ENCODE measurements at places on chromosomes 5 and 9.

GRCh38 chr9:89530726-89531125 lies 32.8 kb upstream of the SEMA4D start:
- no peak for DNase-seq

DNA sequence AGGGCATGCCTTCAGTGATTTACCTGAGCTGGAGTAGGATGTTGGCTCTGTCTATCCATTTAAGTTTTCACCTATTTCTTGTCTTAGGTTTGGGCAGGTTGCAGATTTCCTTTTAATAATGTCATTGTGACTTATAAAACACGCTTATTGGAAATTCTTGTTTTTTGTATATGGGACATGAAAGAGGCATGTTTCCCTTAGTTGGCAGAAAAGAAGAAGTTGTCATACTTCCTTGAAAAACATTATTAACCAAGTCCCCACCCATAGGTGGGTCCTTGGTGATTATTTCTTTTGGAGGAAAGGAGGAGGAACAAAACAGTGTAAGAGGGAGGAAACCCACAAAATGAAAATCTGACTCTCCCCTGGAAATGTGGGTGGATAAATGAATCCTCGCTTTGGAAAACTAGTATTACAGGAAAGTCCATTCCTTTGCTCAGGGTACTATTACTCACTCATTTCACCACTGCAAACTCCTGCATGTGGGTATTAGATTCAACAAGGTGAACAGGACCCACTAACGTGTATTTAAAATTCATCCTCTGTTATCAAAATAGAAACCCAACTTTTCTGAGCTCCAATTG lies 9.3 kb downstream of the CER1 start:
- DNase-seq = no peak

GRCh38 chr9:37413311-37413710 lies 9.2 kb upstream of the GRHPR start:
- DNase-seq = no peak

DNA sequence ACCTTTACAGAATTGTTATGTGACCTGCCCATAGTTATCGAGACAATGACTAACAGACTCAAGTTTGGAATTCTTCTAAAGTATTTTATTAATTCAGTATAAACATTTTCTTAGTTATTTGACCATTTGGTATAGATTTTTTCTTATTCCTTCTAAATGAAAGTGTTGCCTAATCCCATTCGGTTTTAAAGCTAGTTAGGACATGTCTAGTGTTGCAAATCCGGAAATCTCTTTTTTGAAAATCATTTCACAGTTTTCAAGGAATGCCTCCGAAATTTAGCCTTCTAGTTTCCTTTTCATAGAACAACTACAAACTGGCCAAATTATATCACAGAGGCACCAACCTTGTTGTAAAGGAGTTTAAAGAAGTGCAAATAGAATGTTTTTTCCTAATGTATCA lies 171.8 kb downstream of the XRCC4 start:
- no peak for DNase-seq

Data from activated B cell treated with CpG ODN at 0.5 μM for 24 hours (primary cell).